ENCODE measurements at places on chromosomes 5 and 9.

- DNase-seq = no peak
Measured at GRCh38 chr9:76620996-76621395, 143.2 kb upstream of the PCA3 start.

GRCh38 chr5:124474528-124475215 is 271.8 kb downstream of the ZNF608 start:
- DNase-seq = no peak

DNA sequence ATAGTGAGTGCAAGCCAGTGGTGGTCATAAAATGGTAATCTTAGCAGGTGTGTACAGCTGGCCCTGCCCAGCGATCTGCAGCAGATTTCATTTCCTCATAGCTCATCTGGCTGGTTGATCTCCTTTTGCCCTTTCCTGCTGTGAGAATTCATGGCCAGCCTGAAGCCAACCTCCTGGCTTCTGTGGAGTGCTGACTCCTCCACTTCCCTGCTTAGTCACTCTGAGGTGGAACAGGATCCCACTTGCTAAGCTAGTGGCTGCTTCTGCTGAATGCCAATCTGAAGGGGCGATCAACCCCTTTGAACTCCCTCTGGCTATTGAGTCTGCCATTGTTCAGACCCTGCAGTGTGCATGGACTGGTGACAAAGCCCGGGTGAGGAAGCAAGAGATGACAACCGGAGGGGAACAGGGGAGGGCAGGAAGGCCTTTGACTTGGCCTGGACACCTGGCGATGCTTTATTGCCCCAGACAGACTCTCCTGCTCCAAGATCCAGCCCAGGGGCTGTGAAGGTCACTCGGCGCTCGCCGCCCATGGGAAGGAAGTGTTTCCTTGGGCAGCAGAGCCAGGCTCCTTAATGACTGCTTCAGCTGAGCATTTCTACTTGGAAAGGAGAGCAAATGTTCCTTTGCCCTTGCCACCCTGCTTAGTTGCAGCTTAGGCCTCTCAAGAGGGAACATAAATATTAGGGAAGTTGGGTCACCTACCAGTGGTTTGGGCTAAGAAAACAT is 341.1 kb downstream of the ZSWIM6 start:
- peak; percentile 94 for DNase-seq

DNA sequence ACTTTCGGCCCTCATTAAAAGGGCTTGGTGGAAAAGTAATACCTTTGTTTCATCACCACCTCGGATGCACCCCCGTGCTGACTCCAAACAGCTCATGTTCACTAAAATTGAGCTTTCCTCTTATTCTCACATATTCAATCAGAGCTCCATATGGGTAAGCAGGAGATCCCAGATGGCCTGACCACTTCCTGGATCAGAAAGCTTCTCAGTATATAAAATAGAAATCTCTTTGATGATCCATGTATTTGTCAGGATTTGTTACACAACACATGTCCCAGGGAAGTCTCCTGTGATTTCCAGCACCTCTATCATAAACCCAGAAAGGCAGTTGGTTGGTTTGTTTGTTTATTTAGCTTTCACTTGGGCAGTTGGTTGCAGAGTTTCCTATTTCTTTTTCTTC is 402.0 kb downstream of the MLLT3 start:
- DNase-seq = peak; percentile 82

DNA sequence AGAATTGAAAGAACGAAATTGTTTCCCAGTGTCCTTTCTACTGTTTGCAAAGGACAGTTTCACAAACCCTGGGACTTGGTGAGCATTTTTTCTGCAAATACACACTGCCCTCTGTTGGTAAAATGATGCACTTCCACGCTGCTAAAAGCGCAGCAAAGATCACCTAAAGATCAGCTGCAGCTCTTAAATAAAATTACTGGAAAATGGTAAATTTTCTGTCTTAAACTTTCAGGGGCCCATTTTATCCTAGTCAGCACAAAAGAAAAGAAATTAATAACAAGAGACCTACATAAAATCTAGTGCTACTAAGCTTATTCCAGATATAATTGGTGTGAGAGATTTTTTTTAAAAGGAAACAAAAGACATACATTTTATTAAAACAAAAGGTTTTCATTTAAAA is 566.0 kb downstream of the CAAP1 start:
- DNase-seq = peak; percentile 66

DNA sequence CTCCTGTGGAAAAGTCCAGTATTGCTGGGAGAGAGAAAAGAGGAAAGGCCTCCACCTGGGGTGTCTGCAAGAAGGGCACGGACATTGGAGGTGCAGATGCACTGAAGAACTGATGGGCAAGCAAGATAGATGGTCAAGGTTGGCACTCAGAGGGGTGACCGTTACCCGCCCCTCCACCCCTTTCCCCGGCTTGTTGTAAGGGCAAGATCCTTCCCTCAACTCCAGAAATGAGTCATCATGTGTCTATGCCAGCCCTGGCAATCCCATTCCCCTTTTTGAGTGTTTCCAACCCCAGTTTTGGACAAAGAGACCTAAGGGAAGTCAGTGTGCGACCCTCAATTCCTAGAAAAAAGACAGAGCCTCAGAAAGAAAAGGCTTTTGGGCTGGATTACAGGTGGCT is 34.9 kb upstream of the ATP6V1G1 start:
- peak; percentile 21 for DNase-seq

GRCh38 chr5:180618829-180619562 is 27.7 kb upstream of the SCGB3A1 start:
- no peak for DNase-seq

- DNase-seq = no peak
Measured at GRCh38 chr5:157486221-157486681, 26.2 kb downstream of the NIPAL4 start.

DNA sequence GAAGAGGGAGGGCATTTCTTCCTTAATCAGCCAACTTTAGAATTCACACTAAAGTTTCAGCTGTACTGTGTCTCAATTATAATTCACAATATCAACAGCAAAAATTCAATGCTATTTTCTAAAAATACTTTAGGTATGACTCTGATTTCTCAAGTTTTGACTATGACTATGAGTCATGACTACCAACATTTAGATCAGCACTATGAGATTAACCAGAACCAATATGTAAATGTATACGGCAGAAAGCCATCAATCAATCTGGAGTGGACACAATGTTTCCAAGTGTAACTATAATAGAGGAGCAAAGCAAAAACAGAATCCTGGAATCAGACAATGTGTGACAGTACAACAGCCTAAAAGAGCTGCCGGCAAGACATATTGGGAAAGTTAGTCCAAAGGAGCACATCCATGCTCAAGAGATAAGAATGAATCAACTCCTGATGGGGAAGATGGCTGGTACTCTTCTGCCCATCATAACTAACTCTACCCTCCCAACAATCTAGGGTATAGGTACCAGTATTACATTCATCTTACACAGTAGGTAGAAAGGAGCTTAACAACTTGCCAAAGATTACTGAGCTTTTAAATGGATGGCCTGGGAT is 294.4 kb downstream of the SEMA5A start:
- peak; percentile 69 for DNase-seq

DNA sequence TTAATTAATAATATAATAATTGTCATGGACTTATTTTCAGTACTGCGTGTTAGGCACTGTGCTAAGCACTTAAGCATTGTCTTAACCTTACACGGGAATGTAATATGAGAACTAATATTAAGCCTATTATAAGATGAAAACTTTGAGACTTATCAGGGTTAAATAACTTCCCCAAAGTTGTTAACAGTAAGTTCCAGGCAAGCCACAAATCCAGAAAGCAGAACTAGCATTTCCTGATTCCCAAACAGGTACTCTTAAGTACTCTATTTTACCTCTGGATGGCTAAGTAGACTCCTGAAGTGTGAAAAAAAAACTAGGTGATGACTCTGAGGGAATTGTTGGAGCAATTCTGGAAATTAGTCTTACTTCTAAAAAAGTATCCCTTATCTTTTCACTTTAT is 23.8 kb downstream of the GABRG2 start:
- DNase-seq = no peak

GRCh38 chr5:149775785-149776184 is 45.7 kb downstream of the PPARGC1B start:
- DNase-seq = peak; percentile 41

- DNase-seq = peak; percentile 92
Measured at GRCh38 chr5:143262393-143263174, 140.9 kb downstream of the NR3C1 start.

GRCh38 chr9:109639674-109640579 is 140.1 kb upstream of the PALM2AKAP2 start:
- peak; percentile 53 for DNase-seq

DNA sequence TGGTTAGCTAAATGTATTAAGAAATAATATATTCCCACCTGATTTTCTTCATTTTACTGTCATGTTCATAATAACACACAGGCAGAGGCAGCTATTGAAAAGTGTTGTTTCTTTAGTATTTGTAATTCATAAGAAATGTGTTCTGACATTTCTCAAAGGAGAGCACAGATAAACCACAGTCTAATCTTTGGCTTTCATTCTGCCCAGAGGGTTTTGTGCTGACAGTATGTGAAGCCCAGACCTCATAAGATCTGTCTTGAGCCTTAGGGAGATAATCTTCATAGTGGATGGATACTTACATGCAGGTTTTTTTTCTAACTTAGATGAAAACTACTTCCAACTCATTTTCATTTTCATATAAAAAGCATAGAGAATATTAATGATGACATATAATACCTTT is 206.1 kb downstream of the CHSY3 start:
- DNase-seq = no peak

DNA sequence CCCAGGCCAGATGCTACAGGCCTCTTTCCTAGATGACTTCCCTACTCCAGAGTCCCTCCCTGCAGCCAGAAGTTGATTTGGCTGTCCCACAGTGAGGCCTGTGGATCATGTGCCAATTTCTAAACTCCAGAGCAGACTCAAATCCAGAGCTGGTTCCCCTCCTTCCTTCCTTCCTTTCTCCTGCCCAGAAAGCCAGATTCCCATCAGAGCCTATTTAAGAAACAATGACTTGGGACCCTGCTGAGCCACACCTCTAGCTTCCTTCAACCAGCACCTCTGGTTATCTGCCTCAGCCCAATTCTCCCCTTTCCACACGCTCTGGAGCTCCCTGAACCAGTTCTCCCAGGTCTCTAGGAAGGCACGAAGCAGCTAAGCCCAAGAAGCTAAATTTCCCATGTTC is 7.2 kb downstream of the FAM219A start:
- DNase-seq = no peak

DNA sequence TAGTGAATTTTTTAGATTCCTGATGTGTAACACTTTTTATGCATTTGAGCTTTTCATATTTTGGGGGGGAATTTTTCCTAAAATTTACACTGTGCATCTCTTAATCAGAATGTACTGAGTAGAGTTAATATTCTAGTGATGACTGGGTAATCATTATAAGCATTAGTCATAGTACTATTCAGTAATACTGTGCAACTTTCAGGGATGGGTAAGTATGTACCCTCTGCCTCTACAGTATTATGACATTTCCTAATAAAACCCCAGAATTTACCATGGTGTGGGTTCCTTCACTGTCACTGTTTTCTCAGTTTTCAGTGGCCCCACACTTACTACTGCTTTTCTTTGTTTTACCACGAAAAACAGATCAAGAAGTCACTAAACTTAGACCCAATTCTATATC is 2.8 kb upstream of the CMYA5 start:
- peak; percentile 35 for DNase-seq

GRCh38 chr9:76400534-76401096 is 6.4 kb upstream of the RFK start:
- peak; percentile 85 for DNase-seq

DNA sequence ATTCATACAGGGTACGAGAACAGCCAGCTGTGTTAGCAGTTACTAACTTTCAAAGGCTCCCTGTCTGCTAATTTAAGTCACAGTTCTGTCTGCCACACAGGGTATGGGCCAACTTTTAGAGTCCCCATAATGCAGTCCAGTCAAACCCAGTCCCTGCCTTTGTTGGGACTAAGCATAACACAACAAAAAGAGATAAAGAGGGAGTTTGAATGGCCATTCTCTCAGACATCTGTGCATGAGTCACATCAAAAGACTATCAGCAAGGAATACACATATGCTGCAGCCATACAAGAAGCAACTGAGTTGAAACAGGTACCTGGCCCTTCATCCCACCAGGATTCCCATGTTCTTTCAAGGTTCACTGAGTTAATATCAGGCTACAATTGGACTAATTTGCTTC is 744.5 kb upstream of the C9orf72 start:
- no peak for DNase-seq

DNA sequence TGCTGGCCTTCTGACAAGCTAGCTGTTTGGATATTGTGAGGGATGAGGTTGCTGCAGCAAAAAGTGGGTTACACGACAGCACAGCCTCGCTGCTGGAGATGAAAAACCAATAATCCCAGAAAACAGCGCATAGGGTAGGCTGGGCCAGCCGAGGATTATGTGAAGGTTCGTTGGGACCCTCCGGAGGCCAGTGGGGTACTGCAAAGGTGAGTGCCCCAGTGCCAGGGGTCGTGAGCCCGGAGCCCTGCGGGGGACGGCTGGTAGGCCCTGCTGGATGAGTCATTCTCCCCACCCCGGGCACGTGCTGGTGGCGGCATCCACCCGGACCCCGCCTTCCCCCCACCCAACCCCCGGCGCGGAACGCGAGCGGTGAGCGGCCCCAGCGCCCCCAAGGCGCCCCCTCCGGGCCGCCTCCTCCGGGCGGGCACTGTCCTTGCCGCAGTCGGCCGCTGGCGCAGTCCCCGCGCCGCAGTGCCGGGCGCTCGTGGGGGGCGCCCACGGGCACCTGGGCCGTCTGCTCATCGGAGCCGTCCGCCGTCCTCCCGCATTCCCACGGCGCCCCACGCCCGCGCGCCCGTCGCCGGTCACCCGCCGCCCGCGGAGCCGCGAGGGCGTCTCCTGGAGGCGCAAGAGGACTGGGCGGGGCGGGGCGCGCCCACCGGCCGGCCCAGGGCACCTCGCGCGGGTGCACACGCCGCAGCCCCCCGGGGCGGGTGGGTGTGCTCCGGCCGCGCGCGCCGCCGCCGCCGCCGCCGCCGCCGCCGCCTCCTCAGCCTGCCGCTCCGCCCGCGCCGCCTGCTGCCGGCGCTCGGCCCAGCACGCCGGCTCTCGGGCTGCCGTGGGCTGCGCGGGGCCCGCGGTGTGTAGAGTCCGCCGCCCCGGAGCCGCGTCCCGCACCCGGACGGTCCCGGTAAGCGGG is at the start of gene PHF24:
TSS of gene PHF24 (plus strand) at position 794 of the 919 bp plus-strand sequence. CDS start 13,014 bp downstream, outside the sequence.
- DNase-seq = no peak

DNA sequence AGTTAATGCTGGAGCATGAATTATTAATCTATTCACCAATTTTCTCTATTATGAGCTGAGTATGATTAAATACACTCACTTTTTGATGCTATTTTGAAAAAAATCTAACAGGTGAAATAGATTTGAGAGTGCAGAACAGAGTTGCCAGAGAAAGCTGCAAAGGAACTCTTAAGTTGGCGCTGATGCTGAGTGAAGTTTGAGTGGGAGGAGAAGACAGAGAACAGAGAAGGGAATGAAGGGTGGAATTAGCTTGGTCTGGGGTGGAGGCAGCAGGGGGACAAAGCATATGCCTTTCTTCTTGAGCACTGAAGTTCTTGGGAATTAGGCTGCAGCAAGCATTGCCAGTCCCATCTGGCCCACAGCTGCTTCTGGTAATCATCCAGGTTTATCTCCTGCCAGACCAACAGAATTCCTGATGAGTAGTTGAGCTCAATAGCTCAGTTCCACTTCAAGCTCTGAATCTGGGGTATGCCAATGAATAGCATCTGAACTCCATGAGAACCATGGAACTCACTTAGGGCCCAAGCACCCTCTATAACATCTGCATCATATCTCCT is 290.1 kb downstream of the HINT1 start:
- no peak for DNase-seq

GRCh38 chr5:8520917-8521316 is 652.0 kb downstream of the MTRR start:
- no peak for DNase-seq

Measured in bronchial epithelial cell (primary cell).